ENCODE measurements at places on chromosomes 5 and 9.

DNA sequence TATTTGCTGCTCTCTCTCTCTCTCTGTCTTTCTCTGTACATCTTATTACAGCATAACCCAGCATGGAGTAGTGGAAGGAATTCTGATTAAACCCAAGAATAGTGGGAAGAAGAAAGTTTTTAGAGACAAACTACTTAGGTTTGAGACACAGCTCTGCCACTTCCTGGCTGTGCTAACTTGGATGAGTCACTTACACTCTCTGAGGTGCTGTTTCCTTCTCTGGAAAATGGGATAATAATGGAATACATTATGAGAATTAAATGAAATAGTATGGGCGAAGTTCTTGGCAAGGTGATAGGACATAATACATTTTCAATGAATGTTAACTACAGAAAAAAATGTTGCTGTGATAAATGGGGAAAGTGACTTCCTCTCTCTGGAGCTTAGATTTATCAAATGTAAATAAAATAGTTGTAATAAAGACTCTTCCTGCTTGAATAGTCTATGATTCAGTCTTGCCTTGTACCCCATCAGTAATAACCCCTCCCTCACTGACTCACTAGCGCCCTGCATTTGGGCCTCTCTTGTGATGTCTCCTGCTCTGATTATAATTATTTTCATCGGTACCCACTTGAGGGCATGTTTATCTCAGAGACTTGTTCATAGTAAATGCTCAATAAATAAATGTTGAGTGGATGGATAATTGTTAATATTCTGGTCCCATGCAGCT lies 27.6 kb downstream of the KIF4B start:
- DNase-seq: no peak

DNA sequence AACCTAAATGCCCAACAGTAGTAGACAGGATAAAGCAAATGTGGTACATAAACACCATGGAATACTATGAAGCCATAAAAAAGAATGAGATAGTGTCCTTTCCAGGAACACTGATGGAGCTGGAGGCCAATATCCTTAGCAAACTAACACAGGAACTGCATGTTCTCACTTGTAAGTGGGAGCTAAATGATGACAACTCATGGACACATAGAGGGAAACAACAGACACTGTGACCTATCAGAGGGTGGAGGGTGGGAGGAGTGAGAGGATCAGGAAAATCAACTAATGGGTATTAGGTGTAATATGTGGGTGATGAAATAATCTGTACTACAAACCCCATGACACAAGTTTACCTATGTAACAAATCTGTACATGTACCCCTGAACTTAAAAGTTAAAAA lies 505.7 kb downstream of the RAB3C start:
- no peak for DNase-seq

GRCh38 chr9:129446828-129447550 lies 173.9 kb downstream of the C9orf50 start:
- DNase-seq: no peak

GRCh38 chr5:67475489-67475888 lies 278.9 kb upstream of the CD180 start:
- DNase-seq: no peak

- no peak for DNase-seq
Measured at GRCh38 chr5:151864061-151864748, 60.4 kb downstream of the GLRA1 start.
